ENCODE measurements at places on chromosomes 13 and 19.

DNA sequence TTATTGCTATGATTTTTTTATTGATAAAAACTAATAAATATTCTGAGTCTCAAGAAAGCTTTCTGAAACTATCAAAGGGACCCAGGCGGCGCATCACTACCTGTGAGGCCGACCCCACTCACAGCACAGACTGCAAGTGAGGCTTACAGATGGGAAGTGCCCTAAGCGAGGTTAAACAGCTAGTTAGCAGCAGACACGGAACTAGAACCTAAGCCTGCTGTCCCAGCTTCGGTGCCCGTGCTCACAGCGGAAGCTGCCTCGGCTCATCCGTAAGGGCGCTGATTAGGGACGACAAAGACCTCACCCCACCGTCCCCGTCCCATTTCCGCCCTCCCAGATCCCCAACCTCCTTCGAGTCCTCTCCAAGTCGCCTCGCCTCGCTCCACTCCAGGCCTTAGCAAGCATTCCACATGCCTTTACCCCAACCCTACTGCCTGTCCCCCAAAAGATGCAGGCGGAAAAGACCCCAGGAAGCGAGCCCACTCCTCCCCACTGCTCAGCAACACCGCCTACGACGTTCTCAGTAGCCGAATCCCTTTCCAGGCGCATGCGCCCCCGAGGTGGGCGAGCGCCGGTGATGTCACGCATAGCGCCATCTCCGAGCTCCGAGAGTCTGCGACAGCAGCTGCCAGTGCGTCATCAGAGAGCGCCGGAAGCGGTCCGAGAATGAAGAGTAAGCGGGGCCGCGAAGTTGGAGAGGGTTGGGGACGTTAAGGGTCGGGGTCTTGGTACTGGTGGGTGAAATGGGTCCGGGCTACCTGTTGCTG, at the start of gene POP4:
Gene POP4 (plus strand): TSS at position 631 of the 767 bp plus-strand sequence. CDS start 36 bp downstream, at position 667.
- peak; percentile 92 for DNase-seq

- no peak for DNase-seq
These were observed 15.4 kb downstream of the OR10H4 start for GRCh38 chr19:15964231-15964630.

DNA sequence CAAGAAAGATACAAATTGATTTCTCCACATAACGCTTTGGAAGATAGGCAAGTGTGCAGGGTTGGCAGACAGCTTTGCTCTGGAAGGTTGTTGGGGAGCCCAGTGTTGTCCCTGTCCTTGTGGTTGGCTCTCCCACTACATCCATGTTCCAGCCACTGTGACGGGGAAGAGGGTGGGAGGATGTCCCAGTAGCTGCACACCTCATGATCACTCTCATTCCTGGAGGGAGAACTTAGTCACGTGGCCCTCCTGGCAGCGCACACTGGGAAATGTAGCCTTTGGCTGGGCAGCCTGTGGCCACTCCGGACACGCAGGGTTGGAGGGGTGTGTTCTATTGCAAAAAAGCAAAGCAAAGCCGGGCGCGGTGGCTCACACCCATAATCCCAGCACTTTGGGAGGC, 9.9 kb downstream of the POLD1 start:
- DNase-seq = no peak

DNA sequence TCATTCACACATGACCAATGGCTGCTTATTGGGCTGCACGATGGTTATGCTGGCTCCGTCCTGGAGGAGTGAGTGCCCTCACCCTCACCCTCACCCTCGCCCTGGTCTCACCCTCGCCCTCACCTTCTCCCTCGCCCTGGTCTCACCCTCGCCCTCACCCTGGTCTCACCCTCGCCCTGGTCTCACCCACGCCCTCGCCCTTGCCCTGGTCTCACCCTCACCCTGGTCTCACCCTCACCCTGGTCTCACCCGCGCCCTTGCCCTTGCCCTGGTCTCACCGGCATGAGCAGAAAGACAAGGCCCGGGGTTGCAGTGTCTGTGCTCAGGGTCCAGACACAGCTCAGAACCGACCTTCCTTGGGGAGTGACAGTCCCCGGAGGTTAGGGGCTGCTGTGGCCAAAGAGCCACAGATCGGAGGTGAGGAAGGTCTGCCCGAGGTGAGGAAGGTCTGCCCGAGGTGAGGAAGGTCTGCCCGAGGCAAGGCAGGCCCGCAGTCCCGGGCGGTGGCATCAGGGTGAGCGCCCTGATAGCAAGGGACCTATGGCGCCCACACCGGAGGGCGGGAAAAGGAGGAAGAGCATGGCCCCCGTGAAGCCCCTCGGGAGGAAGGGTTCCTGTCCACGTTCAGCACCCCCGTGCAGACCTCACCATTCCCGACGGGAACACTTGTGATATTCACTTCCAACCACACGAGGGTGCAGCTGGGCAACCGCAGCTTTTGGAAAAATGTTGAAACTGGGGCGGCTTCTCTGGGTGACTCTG, 65.6 kb downstream of the MCF2L start:
- DNase-seq = peak; percentile 45

DNA sequence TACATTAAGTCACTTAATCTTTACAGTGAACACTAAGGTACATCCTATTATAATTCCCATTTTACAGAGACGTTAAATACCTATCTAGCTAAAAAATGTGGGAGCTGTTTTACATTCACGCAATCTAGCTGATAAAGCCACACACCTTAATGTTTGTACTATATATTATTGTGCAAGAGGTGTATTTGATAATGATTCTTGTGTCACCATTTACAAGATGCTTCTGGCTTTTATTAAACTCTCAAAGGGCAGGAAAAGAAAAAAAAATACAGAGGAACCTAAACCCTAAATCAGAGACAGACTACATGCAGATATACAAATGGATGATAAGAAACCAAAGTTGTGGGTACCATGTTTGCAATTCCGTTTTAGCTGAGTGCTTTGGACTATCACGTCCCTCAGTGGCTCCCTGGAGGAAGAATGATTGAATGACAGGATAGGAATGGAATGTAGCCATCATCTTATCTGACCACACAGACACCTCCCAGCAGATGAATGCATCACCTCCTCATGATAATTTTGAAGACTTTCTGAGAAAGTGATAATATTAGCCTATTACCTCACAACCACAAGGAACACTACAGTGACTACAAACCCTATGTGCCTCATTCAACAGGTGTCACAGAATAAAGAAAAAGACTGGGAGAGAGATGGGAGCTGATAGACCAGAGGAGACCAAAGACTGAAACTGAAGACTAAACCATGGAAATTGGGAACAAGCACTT, 230.5 kb upstream of the SERP2 start:
- no peak for DNase-seq

DNA sequence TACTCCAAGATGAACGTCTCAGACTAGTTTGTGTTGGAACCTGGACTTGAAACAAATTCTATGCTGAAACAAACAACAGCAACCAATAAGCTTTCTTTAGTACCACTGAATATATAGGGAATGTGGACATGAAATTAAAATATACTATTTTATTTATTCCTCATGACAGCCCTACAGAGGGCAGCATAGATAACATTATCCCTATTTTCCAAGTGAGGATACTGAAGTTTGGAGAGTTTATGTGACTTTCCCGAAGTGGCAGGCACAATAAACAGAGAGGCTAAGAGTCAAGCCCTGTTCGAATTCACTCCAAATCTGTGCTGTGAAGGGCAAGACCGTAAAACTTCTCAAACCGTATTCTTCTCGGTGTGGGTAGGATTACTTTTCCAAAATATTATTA, 509.9 kb upstream of the GPC6 start:
- no peak for DNase-seq

DNA sequence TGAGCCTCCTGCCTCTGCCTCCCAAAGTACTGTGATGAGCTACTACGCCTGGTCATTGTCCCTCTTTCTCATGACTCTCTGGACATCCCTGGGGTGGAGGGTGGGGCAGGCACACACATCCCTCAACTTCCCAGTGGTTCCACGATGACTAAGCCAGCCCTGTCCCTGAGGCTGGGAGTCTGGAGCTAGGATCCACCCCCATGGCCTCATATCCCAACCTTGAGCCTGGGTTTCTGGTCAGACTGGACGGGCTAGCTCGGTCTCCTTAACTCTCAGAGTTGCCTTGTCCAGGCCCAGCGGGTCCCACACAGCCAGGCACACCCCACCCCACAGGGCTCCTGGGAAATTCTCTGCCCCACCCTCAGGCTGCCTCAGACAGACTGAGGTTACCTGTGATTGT, 19.6 kb downstream of the IER2 start:
- no peak for DNase-seq

- no peak for DNase-seq
These were observed 108.3 kb downstream of the ABCC4 start for GRCh38 chr13:95192998-95193397.

DNA sequence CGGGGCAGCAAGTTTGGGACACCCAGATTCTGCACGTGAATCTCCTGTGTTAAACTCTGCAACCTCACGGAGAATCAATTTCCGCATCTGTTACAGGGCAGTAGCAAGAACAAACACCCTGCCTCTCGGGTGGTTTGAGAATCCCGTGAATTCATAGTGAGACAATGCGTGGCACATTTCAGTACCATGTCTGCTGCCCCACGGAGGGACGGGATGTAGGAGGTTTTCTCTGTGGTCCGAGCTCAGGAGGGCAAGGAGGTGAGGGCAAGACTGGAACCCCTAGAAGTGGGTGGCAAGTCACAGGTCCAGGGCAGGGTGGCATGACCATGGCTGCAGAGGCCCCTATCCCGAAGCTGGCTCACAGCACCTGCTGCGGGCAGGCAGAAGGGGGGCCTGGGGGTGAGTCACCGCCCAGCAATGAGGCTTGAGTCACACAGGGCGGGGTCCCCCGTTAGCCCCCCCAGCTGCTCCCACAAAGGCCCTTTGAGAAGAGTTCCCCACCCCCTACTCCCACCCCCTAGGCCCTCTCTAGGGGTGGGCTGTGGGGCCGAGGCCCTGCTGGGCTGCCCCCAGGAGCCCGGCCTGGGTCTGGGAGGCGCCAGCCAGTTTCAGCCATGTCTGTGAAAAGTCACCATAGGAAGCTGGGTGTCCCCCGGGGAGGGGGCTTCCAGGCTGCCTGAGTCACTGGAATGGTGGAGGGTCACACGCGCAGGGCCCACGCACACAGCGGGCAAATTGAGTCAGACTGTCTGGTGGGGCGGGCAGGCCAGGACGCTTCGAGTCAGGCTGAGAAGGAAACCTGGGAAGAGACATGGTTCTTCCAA, 25.8 kb upstream of the NANOS3 start:
- DNase-seq = peak; percentile 73

DNA sequence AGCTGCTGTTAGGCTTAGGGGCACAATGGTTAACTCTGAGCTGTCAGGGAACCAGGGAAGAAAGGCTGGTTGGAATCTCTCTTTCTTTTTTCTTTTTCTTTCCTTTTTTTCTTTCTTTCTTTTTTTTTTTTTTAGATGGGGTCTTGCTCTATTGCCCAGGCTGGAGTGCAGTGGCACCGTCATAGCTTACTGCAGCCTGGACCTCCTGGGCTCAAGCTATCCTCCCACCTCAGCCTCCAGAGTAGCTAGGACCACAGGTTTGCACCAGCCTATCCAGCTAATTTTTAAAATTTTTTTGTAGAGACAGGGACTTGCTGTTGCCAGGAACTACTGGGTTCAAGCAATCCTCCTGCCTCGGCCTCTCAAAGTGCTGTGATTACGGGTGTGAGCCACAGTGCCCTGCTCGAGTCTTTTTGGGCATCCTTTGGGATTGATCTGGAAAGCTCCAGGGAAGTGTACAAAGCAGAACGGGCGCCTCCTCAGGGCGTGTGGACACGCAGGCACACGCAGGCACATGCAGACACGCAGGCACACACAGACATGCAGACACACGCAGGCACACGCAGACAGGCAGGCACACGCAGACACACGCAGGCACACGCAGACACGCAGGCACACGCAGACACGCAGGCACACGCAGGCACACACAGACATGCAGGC, 99.2 kb downstream of the GADD45B start:
- DNase-seq = no peak

- no peak for DNase-seq
These were observed 2.2 kb downstream of the PNMA8B start for GRCh38 chr19:46493236-46494145.

- no peak for DNase-seq
These were observed 1.6 kb downstream of the PPP1R13L start for GRCh38 chr19:45403272-45403671.

GRCh38 chr19:30757837-30758617, 385.8 kb downstream of the ZNF536 start:
- DNase-seq = no peak

- no peak for DNase-seq
These were observed 79.1 kb downstream of the DNAJC3 start for GRCh38 chr13:95756072-95756471.

DNA sequence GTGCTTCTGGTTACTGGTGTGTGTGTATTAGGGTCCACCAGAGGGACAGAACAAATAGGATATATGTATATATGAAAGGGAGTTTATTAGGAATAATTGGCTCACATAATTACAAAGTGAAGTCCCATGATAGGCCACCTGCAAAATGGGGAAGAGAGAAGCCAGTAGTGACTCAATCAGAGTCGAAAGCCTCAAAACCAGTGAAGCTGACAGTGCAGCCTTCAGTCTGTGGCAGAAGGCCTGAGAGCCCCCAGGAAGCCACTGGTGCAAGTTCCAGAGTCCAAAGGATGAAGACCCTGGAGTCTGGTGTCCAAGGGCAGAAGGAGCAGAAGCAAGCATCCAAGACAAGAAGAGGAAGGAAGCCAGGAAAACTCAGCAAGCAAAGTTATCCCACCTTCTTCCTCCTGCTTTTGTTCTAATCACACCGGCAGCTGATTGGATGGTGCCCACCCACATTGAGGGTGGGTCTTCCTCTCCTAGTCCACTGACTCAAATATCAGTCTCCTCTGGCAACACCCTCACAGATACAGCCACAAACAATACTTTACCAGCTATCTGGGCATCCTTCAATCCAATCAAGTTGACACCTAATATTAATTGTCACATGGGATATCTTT, 21.7 kb upstream of the SCEL start:
- DNase-seq = no peak

DNA sequence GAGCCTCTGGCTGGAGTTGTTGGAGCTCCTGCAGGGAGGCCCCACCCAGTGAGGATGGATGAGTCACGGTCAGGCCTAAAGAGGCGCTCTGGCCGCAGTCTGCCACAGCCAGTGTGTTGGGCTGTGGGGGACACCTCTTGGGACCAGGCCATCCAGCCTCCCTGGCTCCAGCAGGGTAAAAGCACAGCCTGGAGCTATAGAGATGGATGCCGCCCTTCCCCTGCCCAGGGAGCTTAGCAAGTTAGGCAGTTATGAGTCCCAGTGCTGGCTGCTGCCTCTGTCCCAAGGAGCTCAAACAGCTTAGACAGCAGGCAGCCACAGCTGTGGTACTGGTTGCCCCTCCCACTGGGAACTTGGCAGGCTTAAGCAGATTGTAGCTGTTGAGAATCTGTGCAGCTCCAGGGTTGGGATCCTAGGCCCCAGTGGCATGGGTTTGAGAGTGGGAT, 100.9 kb downstream of the NDFIP2 start:
- peak; percentile 18 for DNase-seq

DNA sequence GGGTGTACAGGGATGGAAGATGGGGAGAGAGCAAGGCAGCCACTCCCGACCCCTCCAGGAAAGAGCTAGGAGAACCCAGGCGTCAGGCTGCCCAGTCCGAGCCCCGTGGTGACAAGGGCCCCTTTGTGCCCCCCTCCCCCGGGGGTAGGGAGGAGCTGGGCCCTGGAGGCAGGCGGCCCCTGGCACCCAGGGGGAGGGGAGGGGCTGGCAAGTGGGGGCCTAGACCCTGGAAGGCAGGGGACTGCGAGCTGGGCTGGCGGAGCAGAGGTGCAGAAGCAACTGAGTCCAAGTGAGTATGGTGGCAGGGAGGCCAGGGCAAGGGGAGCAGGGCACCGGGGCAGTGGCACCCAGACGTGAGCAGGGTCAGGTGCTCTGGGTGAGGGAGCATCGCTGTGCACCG, at the start of gene MAG:
Gene MAG (plus strand): TSS at position 246 of the 400 bp plus-strand sequence. CDS start 3,248 bp downstream, outside the sequence.
- DNase-seq = no peak

Measured in amniotic stem cell (primary cell).